SW 1271 (cell line): ENCODE measurements at places on chromosomes 6 and 20.

DNA sequence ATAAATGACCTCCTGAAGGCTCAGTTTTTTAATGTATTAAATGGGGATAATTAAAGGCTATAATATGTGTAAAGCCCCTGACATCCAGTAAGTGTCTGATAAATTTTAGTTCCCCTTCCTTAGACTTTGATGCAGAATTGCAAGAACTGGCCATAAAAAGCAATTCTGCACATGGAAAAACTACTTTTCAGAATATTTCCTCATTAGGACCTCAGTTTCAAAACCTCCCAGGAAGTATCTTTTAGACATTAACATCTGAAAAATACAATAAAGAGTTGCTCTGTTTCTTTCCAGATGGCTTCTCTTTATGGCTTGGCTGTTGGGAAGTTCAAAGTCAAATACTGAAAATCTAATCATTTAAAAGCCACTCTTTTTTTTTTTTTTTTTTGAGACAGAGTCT, 106.3 kb upstream of the ZNF217 start:
- DNase-seq = no peak

- no peak for DNase-seq
Measured at GRCh38 chr6:25446830-25447569, 167.8 kb downstream of the CARMIL1 start.

GRCh38 chr6:19795211-19795610, 42.0 kb upstream of the ID4 start:
- DNase-seq = no peak

DNA sequence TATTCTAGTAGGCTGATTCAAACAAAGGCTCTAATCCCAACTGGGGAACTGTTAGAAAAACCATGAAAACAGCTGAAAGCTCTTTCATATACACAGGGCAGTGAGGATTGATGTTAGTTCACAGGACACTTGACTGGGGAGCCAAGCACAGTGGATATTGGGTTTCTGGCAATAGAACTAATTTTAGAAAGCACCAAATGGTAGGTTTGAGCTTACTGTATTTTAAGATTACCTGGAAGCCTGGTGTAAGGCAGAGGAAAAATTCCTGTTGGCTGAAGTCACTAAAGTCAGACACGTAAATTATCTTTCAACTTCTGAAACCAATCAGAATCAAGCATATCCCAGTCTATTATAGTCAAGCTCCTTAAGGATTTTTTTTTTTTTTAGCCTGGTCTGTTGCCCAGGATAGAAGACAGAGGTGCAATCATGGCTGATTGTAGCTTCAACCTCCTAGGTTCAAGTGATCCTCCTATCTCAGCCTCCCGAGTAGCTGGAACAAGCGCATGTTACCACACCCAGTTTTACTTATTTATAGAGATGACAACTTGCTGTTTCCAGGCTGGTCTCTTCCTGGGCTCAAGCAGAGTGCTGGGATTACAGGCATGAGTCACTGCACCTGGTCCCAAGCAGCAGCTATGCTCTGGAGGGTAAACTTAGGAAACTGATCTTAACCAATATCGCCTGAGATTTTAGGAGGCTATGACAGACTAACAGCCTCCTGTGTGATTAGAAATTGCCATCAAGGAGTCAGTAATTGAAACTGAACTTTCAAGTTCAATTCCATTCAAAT, 32.5 kb upstream of the SYNCRIP start:
- DNase-seq = peak; percentile 53

GRCh38 chr20:272718-273117, 15.2 kb downstream of the DEFB132 start:
- no peak for DNase-seq

DNA sequence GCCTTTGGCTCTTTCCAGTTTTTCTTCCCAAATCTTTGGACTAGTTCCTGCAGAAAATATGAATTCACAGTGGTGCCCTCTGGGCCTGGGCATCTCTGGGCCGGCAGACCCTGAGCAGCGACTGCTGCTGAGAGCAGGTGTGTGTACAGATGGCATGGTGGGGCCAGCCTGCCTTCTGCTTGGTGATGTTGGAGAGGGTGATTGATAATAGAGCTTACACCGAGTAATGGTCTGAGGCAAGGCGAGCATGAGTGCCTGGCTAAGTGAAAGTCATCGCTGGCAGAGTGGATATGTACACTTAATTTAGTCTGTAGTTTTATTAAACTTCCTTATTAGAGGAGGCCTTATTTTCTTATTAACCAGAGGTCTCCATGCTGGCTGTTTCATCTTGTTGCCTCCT, 156.9 kb downstream of the CDKAL1 start:
- no peak for DNase-seq
